ENCODE measurements at places on chromosomes 16 and 17.

- DNase-seq = no peak
Measured at GRCh38 chr17:17540278-17540906, 44.2 kb upstream of the RASD1 start.

DNA sequence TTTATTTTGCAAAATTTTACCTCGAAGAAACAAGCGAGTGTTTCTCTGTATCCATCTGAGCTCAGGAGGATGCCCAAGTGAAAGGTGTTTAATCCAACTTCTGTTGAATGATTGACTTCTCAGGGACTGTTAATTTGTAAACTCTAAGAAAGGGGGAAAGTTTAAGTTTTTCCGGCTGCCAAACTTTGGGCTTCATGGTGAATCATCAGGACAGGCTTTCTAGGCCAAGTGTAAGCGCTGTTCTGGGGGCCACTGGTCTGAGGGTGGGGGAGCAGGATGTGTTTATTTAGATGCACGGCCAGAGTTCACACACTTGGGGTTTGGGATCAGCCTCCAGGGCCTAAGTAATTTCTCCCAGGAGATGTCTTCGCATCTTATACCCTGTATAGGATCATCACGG is 110.4 kb downstream of the PITPNC1 start:
- no peak for DNase-seq

DNA sequence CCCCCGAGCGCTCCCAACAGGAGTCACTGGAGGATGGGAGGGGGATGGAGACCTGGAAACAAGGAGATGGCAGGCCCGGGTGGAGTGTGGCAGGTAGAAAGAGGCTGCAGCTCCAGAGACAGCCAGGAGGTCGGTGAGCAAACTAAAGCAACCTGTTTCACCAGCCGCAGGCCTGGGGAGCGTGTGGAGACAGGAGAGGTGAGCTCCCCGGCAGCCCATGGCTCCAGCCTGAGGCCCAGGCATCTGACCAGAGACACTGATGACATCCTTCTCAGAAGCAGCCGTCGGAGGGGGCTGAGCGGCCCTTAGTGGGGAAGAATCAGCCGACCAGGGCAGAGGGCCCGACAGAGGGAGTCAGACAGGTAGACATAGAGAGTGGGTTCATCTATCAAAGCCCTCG is 165.1 kb downstream of the ZNF423 start:
- DNase-seq = no peak

- DNase-seq = peak; percentile 98
Measured at GRCh38 chr16:48123104-48123788, 32.5 kb downstream of the ABCC12 start.

GRCh38 chr17:10807704-10808128 is 3.8 kb upstream of the TMEM238L start:
- no peak for DNase-seq

DNA sequence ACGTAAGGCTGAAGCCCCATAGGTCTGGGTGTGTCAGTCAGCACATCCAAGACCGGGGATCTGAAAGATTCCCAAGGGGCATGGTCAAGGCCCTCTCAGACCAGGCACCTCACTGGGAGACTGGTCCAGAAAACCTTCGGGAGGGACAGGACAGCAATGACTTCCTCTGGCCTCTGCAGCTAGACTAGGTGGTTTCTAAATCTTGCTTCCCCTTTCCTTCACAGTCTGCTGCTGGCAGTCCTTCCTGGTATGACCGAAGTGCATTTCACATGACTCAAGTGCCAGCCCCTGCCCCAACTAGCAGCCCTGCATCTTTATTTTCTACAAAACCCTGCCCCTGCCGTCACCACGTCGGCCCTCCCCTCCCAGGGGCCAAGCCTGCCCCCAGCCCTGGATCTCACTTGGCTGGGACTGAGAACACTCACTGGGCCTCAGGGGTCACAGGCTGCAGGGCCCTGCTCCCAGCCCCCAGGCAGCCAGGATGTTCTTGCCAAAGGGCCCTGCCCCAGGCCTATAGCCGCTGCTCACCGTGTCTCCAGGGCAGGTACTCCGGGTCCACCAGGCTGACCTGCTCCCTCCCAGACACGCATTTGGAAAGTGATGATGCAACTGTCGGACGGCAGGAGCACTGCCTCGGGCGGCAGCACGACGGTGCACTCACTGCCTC is 18.3 kb downstream of the POLR3K start:
- no peak for DNase-seq

- no peak for DNase-seq
Measured at GRCh38 chr16:11750056-11750455, 7.4 kb upstream of the TXNDC11 start.

DNA sequence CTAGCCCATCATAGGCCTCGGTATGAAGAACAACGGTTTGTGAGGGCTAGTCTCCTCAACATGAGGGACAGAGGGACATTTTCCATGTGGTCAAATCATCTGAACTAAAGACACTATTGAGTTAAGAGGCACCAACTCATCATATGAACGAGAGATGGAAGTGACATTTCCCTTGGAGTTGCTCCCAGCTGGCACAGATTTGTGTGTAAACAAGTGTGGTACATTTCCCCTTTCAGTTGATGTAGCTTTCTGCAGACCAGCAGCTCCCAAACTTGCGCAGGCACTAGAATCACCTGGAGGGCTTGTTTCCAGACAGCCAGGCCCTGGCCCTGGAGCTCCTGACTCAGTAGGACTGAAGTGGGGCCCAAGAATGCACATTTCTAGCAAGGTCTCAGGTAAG is 205.5 kb downstream of the PARN start:
- no peak for DNase-seq

DNA sequence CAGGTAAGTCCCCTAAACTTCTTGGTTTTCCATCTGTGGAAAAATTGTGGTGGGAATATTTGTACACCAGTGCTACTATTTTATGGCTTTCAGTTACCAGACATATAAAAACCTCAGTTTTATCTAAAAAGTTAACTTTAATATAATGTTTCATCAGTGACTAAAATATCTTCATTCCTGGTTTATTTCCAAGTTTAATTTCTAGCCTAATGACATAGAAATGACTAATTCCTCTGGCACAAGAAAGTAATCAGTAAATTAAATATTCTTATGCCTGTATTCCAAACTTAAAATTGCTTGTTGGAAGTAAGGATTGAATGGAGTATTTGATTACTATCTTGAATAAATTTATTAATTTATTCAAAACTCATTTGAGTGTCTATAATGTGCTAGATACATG is 757.0 kb downstream of the CDH11 start:
- no peak for DNase-seq

DNA sequence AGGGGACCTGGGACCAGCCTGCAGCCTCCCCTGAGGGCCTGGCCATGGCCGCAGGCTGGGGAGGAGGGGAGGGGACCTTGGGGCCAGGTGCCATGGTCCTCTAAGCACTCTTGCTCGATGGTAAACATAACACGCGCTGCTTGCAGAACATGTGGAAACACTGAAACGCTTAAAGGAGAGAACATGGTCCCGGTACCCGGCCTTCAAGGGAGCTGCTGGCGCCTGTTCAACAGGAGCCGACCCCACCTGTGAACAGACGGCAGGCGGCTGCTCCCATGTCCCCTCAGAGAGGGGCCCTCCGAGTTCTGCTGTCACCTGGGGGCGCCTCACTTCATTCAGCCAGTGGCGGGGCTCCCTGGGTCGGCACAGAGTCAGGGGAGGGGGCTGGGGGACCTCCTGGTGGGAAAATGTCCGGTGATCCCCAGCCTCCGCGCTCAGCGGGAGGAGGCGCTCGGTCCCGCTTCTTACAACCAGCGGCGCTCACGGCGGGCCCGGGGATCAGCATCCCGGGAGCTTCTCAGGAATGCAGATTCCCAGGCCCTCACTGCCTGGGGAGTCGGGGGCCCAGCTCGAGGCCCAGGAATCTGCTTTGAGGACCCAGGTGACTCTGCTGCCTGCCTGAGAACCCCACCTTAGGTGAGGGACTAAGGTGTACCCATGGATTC is 854 bp upstream of the SSTR5 start:
- DNase-seq = no peak

DNA sequence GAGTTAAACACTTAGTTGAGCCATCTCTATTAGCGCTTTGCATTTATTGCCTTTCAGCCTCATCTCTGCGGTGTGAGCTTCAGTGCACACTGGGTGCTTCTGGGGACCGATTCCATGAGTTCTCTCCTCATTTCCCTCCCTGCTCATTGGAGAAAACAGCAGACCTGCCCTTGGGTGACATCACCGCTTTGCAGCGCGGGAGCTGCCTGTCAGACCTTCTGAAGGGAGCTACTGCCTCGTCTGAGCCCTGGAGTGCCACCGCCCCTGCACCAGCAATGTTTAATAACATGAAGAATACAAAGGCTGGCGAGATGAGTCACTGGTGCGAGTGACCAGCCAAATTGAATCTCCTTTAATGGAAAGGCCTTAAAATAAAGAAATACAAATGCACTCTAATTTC is 30.2 kb upstream of the CPPED1 start:
- no peak for DNase-seq

DNA sequence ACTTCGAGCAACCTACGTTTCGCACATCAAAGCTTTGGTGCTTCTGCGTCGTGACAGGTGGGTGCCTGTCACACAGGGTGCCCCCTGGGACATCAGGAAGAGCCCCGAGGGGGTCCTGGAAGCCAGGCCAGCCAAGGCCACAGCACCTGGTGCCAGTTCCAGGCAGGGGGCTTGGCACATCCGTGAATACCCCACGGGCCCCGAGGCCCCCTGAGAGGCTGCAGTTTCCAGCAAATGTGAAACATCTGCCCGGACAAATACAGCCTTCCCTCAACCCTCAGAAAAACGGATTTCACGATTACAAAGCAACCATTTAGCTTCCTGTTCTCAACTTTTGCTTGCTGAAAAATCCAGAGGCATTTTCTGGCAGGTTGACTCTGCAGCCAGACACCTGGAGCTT is 109.3 kb upstream of the METRNL start:
- no peak for DNase-seq

- peak; percentile 90 for DNase-seq
Measured at GRCh38 chr17:76556765-76557367, 17.0 kb downstream of the PRCD start.

DNA sequence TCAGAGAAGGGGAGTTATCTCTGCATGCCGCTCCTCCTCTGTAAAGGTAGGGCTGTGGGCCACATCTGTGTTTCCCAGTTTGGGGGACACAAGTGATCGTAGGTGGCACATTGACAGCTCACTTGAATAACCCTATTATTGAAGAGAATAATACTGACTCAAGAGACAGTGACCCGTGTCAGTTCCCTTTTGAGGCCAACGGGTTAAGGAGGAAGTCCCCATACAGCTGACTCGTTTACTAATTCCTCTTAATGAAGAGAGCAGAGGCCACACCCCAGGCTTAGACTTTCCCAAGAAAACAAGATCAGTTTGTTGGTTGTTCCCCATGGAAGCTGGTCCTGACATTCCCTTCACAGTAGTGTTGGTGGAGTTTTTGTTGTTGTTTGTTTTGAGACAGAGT is 33.0 kb downstream of the IL4R start:
- no peak for DNase-seq

DNA sequence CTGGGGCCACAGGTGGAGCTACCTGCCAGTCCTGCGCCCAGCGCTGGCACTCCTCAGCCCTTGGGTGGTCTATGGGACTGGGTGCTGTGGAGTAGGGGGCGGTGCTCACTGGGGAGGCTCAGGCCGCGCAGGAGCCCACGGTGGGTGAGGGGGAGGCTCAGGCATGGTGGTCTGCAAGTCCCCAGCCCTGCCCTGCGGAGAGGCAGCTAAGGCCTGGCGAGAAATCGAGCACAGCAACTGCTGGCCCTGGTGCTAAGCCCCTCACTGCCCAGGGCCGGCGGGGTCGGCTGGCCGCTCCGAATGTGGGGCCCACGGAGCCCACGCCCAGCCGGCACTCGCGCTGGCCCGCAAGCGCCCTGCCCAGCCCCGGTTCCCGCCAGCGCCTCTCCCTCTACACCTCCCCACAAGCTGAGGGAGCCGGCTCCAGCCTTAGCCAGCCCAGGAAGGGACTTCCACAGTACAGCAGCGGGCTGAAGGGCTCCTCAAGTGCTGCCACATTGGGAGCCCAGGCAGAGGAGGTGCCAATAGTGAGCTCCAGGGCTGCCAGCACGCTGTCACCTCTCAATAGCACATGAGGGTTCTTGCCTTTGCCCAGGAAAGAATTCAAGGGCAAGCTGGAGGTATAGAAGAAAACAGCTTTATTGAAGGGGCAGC is 11.0 kb upstream of the EEF2KMT start:
- DNase-seq = no peak

DNA sequence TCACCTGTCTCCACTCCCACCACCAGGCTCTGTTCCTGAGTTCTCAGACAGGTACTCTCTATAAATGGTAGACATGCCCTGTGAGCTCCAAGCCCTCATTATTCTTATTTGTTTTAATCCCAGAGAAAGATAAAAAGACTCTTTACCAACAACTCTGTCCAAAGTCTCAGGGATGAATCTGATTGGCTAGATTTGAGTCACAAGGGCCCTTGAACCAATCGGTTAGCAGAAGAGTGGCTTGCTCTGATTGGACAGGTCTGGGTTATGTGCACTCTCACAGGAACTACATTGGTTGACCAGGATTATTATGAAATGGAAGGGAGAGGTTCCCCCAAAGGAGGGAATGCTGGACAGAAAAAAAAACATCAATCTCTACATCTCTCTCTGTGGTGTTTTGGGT is 7.5 kb downstream of the COTL1 start:
- DNase-seq = no peak

DNA sequence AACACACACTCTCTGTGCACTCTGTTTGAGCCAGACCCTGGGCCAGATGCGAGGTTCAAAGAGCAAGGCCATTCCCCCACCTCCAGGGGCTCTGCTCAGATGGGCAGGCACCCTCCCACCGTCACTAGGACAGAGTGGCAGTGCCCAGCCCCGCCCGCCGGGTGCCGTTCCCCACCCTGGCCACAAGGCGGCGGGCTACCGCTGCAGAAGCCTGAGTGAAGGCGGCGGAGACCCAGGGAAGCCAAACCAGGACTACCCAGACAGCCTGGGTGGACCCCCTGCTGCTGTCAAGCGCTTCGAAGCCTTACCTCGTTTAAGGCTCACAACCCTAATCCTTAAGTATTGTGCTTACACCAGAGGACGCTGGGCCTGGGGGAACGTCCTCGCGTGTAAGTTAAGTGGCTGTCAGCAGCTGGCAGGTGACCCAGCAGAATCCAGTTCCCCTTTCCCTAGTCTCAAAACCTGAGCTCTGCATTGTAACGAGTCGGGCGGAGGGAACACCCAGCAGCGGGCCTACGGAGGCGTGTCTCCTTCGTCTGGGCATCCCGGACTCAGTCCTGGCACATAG is 4.5 kb downstream of the ARHGAP27 start:
- DNase-seq = peak; percentile 33

GRCh38 chr16:88570691-88571092 is 489 bp downstream of the ZC3H18 start:
- no peak for DNase-seq

DNA sequence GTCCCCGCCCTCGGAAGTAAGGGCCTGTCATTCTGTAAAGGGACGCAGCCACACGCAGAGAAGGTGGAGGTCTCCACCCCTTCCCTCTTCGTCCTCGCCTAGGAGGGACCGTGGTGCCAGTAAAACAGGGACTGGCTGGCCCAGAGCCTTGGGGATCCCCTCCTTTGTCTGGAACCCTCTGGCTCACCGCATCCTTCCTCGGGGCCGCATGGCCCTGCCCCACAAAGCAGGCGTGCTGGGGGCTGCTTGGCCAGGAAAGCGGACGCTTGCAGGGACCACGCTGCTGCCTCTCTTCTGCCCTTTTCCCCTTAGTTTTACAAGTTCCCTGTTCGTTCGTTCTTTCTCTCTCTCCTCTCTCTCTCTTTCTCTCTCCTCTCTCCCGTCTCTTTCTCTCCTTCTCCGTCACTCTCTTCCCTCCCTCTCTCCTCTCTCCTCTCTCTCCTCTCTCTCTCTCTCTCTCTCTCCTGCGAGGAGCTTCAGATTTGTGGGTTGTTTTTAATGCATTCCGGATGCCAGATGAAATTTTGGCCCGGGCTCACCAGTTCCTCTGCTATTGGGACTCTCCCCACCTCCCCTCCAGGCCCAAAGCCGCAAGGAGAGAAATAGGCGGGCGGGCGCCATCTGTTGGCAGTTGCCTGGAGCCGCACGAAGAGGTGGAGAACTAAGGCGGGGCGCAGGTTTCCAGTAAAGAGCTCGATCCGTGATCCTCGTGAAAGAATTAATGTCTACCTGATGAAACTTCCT is 35.1 kb upstream of the CDRT4 start:
- peak; percentile 52 for DNase-seq

All from amniotic epithelial cell (primary cell).